Upper lobe of left lung (tissue), 6 donors: ENCODE measurements at places on chromosomes 3 and 15. TPM values are rescaled to one million over a fixed set of nuclear protein-coding genes. Genes with fewer than 3 reads are reported as not detected.
A peak's percentile ranks its signal among the peaks of the same experiment; 100 is the strongest.

GRCh38 chr3:335240-335639, 138.7 kb downstream of the CHL1 start:
- no peaks in the 10 kb centered on the region for H3K4me1 ChIP-seq
- no peak overlapping the region for H3K27ac ChIP-seq
- no peak overlapping the region for H3K4me3 ChIP-seq
- no peaks in the 10 kb centered on the region for H3K36me3 ChIP-seq
- no peaks in the 10 kb centered on the region for H3K27me3 ChIP-seq
- no peak for DNase-seq

The KIAA1143 gene
- 9.4 TPM for total RNA-seq

DNA sequence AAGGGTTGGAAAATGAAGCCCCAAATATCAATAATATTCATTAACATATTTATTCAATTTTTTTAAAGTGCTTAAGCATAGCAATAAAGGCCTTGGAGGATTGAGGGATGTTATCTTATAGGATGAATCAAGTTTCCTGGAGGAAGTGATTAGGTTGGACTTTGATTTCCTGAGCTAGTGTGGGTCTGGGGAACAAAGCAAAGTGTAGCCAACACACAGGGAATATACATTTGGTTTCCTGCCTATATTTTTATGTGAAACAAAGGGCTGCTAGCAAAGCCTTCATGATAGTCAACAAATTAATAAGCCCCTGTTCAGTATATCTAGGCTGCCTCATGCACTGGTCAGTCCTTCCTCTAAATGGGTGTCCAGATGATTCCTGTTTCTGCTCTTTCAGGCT, 261.1 kb upstream of the IL12A start:
- H3K27me3 ChIP-seq, result no peaks in the 10 kb centered on the region
- H3K27ac ChIP-seq, result no peak overlapping the region
- peaks cover 6% of the 10 kb centered on the region for H3K4me1 ChIP-seq
- DNase-seq, result no peak

DNA sequence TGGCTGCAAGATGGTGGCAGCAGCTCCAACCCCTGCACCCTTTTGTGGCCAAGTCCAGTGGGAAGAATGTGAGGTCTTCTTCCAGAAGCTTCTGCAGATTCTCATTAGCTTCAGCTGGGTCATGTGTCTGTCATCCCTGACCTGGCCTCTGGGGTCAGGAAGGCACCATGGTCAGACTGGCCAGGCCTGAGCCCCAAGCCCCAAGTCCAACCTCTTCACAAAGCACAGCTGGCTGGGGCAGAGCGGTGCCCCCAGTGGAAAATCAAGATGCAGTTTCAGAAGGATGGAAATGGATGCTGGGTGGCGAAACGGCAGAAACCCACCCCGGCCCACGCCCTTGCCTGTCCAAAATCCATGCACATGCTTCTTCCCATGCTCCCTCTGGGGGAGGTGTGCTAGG, 15.9 kb upstream of the GATA2 start:
- DNase-seq, result no peak
- no peaks in the 10 kb centered on the region for H3K4me1 ChIP-seq
- no peak overlapping the region for H3K4me3 ChIP-seq
- H3K27ac ChIP-seq, result no peak overlapping the region
- no peaks in the 10 kb centered on the region for H3K36me3 ChIP-seq
- H3K27me3 ChIP-seq, result no peaks in the 10 kb centered on the region

GRCh38 chr3:68648494-68648893, 283.9 kb downstream of the TAFA4 start:
- DNase-seq, result no peak
- no peak overlapping the region for H3K4me3 ChIP-seq
- no peaks in the 10 kb centered on the region for H3K4me1 ChIP-seq
- H3K36me3 ChIP-seq, result no peaks in the 10 kb centered on the region
- H3K27me3 ChIP-seq, result no peaks in the 10 kb centered on the region

The NLGN1 gene
- 1.7 TPM for total RNA-seq

DNA sequence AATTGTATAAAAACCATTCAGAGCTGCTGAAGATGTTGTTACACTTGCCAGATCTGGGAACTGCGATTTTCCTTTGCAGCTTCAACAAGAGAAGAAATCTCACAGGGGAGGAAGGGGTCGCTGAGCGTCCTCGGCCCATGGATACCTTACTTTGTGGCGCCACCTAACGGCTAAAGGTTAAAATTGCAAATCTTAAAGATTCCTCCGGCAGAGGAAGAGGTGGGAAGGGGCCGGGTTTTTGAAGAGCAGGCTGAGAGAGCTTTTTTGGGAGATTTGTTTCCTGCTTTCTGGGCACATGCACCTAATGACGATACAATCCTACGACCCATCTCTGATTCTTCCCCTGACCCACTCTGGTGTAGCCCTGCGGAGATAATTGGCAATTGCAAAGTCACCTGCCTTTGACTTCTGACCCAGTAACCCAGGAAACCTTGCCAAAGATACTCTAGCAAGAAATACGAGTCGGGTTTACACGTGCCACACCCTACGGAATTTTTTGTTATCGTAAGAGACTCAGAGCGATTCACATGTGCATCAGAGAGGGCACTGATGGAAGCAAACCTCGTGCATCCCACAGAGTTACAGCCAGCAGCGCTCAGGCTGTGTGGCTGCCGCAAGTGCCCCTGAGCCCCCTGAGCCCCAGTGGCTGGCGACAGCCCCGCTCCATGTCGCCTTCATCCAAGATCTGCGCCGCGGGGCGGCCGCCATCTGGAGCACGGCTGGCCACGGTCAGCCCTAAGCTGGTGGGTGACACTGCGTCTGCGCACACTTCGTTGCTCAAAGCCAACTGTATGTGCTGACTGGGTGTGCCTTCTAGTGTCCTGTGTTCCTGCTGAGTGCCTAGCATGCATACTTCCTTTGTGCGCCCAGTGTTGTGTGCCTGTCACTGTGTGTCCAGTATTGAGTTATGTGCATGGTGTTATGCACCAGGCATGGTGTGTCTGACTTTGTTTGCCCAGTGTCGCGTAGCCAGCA, 55.2 kb upstream of the CHRNA7 start:
- DNase-seq, result no peak
- no peak overlapping the region for H3K27ac ChIP-seq
- H3K36me3 ChIP-seq, result no peaks in the 10 kb centered on the region
- no peak overlapping the region for H3K4me3 ChIP-seq
- peaks cover 10% of the 10 kb centered on the region for H3K4me1 ChIP-seq

DNA sequence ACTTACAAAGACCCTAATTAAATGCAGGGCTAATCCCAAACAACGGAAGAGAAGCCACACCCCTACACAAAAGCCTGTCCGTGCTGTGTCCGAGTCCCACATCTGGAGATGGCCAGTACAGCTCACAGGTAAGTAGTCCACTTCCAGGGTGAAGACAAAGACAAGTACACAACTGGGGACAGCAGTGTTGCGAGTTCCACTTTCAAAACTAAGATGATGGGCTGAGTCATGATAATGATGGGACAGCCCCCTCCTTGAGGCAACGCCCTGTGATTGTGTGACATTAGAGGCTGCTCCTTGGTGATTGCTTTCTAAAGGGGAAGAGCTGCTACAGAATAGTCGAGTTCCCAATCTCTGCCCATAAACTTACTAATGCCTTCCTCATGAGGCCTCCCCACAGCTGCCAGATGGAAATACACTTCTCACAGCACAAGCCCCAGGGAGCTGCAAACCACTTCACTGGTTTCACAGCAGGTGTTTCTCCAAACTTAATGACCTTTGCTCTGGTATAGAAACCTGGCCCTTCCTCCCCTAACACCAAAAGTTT, 27.6 kb downstream of the RFT1 start:
- no peaks in the 10 kb centered on the region for H3K27me3 ChIP-seq
- H3K4me1 ChIP-seq, result no peaks in the 10 kb centered on the region
- H3K4me3 ChIP-seq, result no peak overlapping the region
- no peak overlapping the region for H3K27ac ChIP-seq
- H3K36me3 ChIP-seq, result peaks cover 75% of the 10 kb centered on the region

DNA sequence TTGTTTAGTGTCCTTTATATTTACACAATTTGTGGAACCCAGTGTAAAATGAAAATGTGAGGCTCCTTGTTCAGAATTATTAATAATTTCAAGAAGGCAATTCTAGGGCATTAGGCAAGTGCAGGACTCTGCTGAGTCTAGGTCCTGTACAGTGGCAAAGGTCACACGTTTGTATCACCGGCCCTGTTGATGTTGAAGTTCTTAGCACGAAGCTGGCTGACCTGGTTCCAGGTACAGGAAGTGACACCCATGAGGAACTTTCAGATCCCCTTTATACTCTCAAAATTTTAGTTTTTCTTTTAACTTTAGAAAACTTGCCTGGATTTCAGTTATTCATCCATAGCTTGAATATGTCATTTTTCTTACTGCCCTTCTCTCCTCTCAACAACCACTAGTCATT, 349.4 kb downstream of the CNTN6 start:
- DNase-seq, result no peak
- H3K36me3 ChIP-seq, result no peaks in the 10 kb centered on the region
- no peaks in the 10 kb centered on the region for H3K27me3 ChIP-seq

DNA sequence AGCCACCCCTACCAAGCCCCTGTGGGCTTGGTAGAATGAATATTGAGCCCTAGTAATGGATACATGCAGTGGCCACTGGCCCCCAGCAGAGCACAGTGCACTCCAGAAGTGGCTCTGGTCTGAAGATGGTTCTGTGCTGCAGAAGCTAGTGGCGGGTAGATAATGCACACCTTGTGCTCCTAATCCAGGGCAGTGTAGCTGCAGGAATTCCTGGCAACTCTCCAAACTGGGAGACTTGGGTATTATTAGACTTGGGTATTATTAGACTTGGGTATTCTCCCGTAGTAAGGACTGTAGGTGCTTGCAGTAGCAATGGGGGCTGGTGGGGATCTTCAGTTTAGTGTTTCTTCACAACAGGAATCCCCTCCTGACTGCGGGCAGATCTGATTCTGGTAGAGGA, 34.7 kb downstream of the NUSAP1 start:
- H3K4me1 ChIP-seq, result no peaks in the 10 kb centered on the region
- no peak overlapping the region for H3K27ac ChIP-seq
- no peaks in the 10 kb centered on the region for H3K36me3 ChIP-seq
- no peaks in the 10 kb centered on the region for H3K27me3 ChIP-seq
- H3K4me3 ChIP-seq, result no peak overlapping the region

DNA sequence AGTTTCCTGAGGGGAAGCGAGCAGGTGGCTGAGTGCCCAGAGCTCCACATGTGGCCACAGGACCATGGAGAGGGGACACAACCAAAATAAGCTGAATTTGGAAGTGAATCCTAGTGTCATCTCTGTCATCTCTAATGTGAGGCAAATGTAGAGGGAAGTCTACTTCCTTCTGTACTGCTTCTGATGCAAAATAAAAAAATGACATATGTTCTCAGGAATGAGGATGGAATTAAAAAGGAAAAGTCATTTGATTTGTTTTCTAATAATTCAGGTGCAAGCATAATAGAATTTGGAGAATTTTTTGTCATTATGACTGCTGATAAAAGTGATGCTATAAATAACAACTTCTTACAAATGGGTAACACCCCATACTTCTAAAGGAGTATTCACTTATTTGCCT, 59.5 kb upstream of the POU1F1 start:
- H3K4me3 ChIP-seq, result no peak overlapping the region
- DNase-seq, result no peak
- no peak overlapping the region for H3K27ac ChIP-seq
- H3K36me3 ChIP-seq, result no peaks in the 10 kb centered on the region

DNA sequence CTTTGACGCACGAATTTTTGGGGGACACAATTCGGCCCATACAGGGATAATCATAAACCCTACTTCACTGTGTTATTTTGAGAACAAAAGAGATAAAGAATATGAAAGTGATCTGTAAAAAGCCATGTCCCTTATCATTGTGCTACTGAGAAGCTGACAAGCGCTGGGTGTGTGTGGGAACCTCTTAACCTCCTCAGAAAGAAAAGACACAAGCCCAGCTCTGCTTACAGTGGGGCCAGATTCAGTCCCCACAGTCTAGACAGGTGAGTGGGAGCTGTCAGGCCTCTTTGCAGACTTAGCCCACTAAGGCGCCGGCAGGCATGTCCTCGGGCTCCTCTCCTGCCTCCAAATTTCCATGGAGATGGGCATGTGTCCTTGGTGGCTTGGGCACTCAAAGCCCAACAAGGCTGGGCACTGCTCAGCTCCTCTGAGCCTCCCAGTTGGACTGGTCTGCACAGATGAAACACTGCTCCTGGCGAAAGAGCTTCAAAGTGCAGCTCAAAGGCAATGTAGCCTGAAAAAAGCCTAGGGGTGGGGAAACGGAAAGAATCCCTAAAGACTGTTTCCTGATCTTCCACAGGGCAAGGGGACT, 64.4 kb upstream of the ETV5 start:
- DNase-seq, result no peak
- H3K4me1 ChIP-seq, result no peaks in the 10 kb centered on the region
- no peak overlapping the region for H3K27ac ChIP-seq
- no peaks in the 10 kb centered on the region for H3K27me3 ChIP-seq

The ASB7 gene
- 13.6 TPM for total RNA-seq

DNA sequence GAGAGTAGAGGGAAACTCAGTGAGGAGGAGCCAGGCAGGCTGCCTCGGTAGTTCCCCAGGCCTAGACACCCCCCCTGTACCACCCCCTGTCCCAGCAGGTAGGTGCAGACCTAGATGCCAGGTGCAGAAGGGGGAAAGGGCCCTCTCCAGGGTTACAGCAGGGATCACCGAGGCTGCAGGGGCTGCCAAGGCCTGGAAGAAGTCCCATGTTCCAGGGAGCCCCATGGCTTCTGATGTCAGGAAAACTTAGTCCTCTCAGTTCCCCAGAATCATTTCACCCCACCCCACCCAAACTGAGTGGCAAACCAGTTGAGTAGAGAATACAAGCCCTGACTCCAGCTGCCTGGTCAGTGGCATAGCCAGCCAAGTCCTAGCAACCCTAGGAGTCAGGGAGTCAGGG, 7.4 kb upstream of the SEMA3B start:
- H3K4me1 ChIP-seq, result peaks cover 76% of the 10 kb centered on the region
- H3K4me3 ChIP-seq, result no peak overlapping the region
- no peak for DNase-seq
- H3K27ac ChIP-seq, result peak overlapping the region; percentile 95
- peaks cover 26% of the 10 kb centered on the region for H3K36me3 ChIP-seq
- H3K27me3 ChIP-seq, result no peaks in the 10 kb centered on the region

The C3orf80 gene
- total RNA-seq, result not detected

The CADM2 gene
- total RNA-seq, result 4.6 TPM

The ABTB1 gene
- 28.0 TPM for total RNA-seq

- no peaks in the 10 kb centered on the region for H3K36me3 ChIP-seq
- no peak for DNase-seq
- no peak overlapping the region for H3K4me3 ChIP-seq
- peaks cover 24% of the 10 kb centered on the region for H3K4me1 ChIP-seq
- no peaks in the 10 kb centered on the region for H3K27me3 ChIP-seq
These were observed 50.1 kb downstream of the UMPS start for GRCh38 chr3:124780356-124780755.

DNA sequence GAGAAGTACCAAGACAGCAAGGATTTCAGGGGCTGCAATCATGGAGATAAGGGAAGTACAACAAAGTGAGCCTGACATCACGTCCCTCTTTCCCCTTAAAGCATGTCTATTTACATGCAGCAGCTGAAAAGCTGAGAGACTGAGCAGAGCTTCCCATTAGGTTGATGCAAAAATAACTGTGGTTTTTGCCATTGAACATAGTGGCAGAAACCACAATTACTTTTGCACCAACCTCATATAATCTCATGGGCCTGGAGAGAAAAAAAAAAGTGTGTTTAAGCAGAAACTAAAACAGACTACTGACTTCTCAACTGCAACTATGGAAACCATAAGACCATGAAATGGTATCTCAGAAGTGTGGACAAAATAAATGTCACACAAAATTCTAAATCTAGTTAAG, 48.3 kb downstream of the CCDC12 start:
- H3K4me1 ChIP-seq, result peaks cover 82% of the 10 kb centered on the region
- H3K36me3 ChIP-seq, result peaks cover 18% of the 10 kb centered on the region
- no peaks in the 10 kb centered on the region for H3K27me3 ChIP-seq
- no peak for DNase-seq
- H3K4me3 ChIP-seq, result no peak overlapping the region

- H3K4me1 ChIP-seq, result no peaks in the 10 kb centered on the region
- no peaks in the 10 kb centered on the region for H3K27me3 ChIP-seq
- H3K27ac ChIP-seq, result no peak overlapping the region
- H3K4me3 ChIP-seq, result no peak overlapping the region
- H3K36me3 ChIP-seq, result no peaks in the 10 kb centered on the region
These were observed 192.5 kb downstream of the RSL24D1 start for GRCh38 chr15:55003965-55004873.
